Cerebellar cortex (tissue), 1 donor: ENCODE measurements at places on chromosomes 4 and X.

GRCh38 chrX:118694638-118695037 is 32.8 kb upstream of the IL13RA1 start:
- DNase-seq: no peak

GRCh38 chr4:150949943-150950342 is 65.1 kb downstream of the LRBA start:
- no peak for DNase-seq

DNA sequence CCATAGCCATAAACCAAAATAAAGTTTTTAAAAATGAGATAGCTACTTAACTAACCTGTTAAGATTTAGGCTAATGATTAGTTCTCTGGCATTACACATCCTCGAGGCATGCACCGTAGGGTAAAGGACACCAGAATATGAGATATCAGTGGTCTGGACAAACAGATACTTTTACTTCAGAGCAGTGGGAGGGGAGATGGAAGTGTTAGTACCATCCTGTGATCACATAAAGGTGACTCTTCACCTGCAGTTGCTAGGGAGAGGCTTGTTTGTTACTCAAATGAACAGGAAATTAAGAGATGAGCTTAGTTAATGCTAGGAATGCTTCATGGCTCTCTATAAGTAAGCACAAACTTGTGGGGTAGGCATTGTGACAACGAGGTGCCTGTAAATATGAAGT is 624.4 kb upstream of the MAGEB2 start:
- no peak for DNase-seq

DNA sequence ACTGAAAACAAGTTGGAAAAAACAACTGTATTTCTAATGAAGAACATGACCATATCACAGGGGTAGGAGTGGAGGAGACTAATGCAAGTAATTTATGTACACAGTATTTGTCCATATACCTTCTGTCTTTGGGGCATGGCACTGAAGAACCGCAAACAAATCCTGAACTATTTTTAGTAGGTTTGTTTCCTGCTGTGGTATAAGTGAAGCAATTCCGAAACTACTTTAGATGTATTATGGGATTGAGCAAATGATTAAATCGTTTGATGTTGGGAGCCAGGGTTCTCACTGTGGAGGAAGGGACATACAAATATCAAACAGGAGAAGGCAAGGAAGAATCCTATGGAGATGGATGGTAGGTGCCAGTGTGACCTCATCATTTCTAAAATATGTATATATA is 18.9 kb upstream of the SH3KBP1 start:
- no peak for DNase-seq

- no peak for DNase-seq
These were observed at the start of gene DUSP9 for GRCh38 chrX:153646620-153647373. Gene DUSP9 (plus strand): TSS chrX:153647203. CDS start chrX:153647954, 751 bp downstream.

GRCh38 chr4:124070688-124071484 is 641.6 kb downstream of the ANKRD50 start:
- no peak for DNase-seq

- DNase-seq: no peak
These were observed 78.0 kb downstream of the MSN start for GRCh38 chrX:65745427-65745826.

DNA sequence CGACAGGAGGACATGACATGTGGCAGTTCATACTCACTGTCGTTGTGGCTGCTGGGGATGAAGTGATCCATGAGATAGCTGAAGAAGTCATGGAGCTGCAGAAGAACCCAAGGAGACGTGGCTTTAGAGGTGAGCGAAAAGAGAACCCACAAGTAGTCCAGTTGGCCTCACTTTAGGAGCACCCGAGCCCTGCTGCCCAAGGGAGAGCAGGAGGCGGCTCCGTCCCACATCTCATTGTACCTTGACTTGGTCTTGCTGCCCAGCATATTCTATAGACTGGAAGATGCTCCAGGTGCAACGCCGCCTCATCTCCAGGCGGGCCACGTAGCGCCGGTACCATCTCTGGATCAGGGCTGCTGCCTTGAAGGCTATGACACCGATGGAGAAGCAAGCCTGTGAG is 10.6 kb downstream of the PPEF2 start:
- DNase-seq: no peak

GRCh38 chrX:66756717-66757116 is 117.8 kb upstream of the EDA2R start:
- no peak for DNase-seq

DNA sequence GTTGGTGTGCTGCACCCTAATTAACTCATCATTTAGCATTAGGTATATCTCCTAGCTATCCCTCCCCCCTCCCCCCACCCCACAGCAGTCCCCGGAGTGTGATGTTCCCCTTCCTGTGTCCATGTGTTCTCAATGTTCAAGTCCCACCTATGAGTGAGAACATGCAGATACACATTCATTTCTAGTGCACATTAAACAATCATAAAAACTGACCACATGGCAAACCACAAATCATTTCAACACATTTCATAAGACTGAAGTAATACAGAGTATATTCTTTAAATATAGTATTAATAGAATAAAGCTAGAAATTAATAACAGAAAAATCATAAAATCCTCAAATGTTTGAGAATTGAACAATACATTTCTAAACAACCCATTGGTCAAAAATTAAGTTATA is 34.1 kb downstream of the PRKG2 start:
- DNase-seq: no peak

- DNase-seq: no peak
These were observed 169.4 kb downstream of the MAD2L1 start for GRCh38 chr4:119897260-119897659.

GRCh38 chrX:7132335-7133049 is 15.0 kb upstream of the STS start:
- peak; percentile 34 for DNase-seq

- no peak for DNase-seq
These were observed 20.7 kb upstream of the UCHL1 start for GRCh38 chr4:41236032-41236431.

GRCh38 chr4:87856816-87857215 is 24.0 kb downstream of the MEPE start:
- peak; percentile 72 for DNase-seq

GRCh38 chr4:121789960-121790829 is 10.9 kb upstream of the EXOSC9 start:
- no peak for DNase-seq

- no peak for DNase-seq
These were observed 480.8 kb upstream of the TECRL start for GRCh38 chr4:64889906-64890610.

DNA sequence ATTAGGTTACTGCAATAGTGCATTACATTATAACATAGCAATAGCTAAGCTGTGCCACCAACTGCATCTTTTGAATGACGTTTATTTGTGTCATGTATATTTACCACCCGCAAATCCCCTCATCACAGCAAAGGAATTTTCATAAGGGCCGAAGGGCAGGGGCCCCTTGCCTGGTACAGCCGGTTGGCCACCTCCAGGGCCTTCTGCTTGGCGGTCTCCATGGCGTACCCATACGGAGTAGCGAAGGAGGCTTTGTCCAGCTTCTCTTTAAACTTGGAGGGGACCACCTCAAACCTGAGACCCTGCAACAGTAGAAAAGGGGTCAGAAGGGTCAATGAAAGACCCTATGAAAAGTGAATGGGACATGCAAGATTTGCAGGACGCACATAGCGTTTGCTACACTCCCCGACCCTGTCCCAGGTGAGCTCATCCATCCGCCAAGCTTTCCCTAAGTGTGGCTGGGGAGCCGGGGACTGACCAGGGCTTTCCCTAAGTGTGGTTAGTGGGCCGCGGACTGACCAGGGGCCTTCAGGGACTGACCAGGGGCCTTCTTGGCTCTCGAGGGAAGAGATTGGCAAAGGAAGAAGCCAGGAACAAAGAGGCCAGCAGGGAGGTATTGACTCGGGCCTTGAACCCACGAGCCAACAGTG is 10.6 kb downstream of the ASMTL start:
- no peak for DNase-seq

DNA sequence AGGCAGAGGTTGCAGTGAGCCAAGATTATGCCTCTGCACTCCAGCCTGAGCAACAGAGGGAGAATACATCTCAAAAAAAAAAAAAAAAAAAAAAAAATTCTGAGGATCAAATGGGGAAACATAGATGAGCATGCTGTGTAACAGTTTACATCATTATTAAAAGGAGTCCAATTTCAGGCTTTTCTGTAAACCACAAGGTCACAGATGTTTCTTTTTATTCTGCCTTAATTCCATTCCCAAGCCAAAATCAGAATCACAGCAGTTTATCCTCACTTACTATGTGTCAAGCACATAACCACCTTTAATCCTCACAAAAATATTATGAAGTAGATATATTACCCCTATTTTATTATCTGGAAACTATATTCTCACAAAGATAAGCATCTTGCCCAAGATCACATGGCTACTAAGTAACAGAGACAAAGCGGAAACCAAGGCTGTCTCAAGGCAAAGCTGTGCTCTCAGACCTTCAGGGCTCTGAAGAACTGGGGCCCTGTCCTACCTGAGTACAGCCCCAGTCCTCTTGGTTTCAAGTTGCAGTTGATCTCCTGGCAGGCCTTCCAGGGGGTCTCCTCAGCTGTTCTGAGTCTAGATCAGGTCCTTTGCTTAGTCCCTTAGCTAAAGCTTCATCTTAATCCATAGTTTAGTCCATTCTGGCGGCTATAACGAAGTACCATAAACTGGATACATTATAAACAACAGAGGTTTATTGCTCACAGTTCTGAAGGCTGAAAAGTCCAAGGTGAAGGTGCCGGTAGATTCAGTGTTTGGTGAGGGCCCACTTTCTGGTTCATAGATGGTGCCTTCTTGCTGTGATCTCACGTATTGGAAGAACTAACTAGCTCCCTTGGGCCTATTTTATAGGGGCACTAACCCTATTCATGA is 141.3 kb downstream of the PALLD start:
- no peak for DNase-seq

GRCh38 chr4:84582988-84583875 is at the start of gene CDS1:
Gene CDS1 (plus strand): TSS chr4:84583127. CDS start chr4:84583402, 275 bp downstream.
- peak; percentile 22 for DNase-seq

DNA sequence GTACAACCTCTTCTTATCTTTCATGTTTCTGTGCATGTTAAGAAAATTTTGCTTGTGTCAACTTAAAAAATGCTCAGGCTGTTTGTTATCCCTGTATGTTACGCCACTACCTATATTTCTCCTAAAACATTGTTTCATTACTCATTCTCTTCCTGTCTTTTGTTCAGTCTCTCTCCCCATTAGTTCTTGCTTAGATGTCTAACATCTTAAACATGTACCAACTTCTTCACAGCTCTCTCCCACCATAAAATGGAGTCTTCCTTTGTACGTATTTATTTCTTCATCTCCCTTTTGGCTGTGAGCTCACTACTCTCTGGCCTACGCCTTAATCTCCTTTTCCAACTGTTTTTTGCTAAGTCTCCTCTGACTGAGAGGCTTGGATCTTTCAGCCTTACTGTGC is 36.4 kb downstream of the PCDH7 start:
- no peak for DNase-seq

GRCh38 chr4:74093981-74094623 is 4.9 kb downstream of the CXCL2 start:
- no peak for DNase-seq

DNA sequence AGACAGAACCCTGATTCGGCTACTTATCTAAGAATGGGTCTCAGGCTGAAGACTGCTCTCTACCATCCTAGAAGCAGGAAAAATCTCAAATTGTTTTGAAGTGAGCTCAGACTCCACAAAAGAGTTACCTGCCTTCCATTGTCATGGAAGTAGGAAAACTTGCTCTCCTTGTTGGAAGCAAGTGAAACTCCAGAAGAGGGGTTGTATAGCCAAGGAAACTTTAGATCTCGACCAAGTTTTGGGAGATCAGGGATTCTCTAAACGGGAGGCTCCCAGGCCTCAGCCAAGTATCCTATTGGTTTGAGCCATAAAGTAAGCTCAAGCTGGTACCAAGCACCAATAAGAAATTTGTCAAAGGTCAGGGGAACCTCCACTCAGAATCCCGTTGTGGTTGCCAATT is 9.2 kb upstream of the FHDC1 start:
- DNase-seq: no peak

- no peak for DNase-seq
These were observed 14.0 kb upstream of the SHROOM4 start for GRCh38 chrX:50827996-50828395.

- no peak for DNase-seq
These were observed 290.6 kb upstream of the BOD1L1 start for GRCh38 chr4:13918110-13918509.

DNA sequence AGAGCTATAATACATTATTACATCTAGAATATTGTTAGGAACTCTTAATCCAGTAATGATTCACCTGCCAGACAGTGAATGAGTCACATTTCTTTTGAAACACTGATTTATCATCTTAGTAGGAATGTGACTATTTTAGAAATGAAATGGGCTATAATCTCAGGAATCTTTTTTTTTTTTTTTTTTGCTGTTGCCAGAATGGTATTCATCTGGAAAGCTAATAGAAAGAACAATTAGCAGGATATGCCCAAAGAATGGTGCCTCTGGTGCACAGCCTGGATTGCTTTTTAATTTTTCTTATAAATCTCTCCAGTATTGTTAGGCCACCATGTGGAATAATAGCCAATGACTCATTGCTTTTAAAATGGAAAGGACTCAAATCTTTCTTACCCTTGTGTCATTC is 181.1 kb upstream of the SMIM31 start:
- no peak for DNase-seq
